ENCODE measurements at places on chromosomes 11 and 22. TPM values are rescaled to one million over a fixed set of nuclear protein-coding genes. Genes with fewer than 3 reads are reported as not detected.

DNA sequence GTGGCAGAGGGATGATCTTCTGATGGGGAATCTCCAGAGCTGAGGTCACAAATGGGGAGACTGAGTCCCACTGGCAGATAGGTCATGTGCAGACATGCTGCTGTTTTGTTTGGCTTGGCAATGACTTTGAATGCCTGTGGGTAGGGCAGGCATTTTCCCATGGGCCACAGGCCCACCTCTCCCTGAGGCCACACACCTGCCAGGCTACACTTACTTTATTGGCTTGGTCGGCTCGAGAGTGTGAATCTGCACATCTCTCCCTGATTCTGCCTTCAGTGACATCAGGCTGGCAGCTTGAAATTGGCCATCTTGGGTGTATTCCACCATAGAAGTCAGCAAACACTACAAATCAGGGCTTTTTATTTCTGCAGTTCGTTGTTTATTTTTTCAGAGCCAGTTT, 91.5 kb downstream of the GRIK4 start:
- H3K36me3 ChIP-seq: no peaks in the 10 kb centered on the region
- H3K4me3 ChIP-seq: no peak overlapping the region
- DNase-seq: no peak

GRCh38 chr11:80188076-80188627, 747.3 kb upstream of the TENM4 start:
- no peaks in the 10 kb centered on the region for H3K36me3 ChIP-seq
- H3K27ac ChIP-seq: no peak overlapping the region
- no peaks in the 10 kb centered on the region for H3K4me1 ChIP-seq
- no peaks in the 10 kb centered on the region for H3K27me3 ChIP-seq

DNA sequence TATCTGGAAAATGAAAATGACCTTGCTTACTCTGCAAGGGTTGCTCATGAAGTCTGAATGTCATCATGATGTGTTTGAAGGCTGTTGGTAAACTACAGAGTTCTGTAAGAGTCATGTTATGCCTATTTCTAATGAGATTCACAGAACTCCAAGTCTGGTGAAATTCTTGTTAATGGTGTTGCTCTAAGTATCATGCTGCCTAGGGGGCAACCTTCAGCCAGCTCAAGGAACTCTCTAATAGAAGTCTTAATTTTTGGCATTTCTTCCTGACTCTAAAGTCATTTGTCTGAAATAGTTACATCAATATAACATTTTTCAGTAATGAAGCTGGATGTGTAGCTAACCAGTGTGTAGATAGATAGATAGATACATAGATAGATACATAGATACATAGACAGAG, 302.8 kb downstream of the FAT3 start:
- no peaks in the 10 kb centered on the region for H3K36me3 ChIP-seq
- H3K27me3 ChIP-seq: no peaks in the 10 kb centered on the region
- no peak for DNase-seq
- no peak overlapping the region for H3K4me3 ChIP-seq
- no peak overlapping the region for H3K27ac ChIP-seq

GRCh38 chr11:33952805-33953204, 60.9 kb upstream of the LMO2 start:
- H3K4me3 ChIP-seq: no peak overlapping the region
- H3K4me1 ChIP-seq: no peaks in the 10 kb centered on the region

The SNAP29 gene
- total RNA-seq: 24.3 TPM

The TRIM48 gene
- total RNA-seq: not detected

Measured in activated CD4-positive, alpha-beta T cell treated with anti-CD3 and anti-CD28 coated beads, Interleukin-2, amount 10 ng/mL, durations not matched to agents 24 days and 14 days (primary cell).